ENCODE measurements at places on chromosomes 4 and X. TPM values are rescaled to one million over a fixed set of nuclear protein-coding genes. Genes with fewer than 3 reads are reported as not detected.

The FAM53A gene
- 4.3 TPM for total RNA-seq

The TEX13B gene
- total RNA-seq, result not detected

The F11 gene
- total RNA-seq, result not detected

The MAGEB17 gene
- not detected for total RNA-seq

The HDAC6 gene
- total RNA-seq, result 33.5 TPM

The C4orf36 gene
- total RNA-seq, result 5.7 TPM

The XKRX gene
- total RNA-seq, result 0.48 TPM

The SHROOM2 gene
- 12.0 TPM for total RNA-seq

The RNF212 gene
- total RNA-seq, result 0.33 TPM

The SPP1 gene
- 1.3 TPM for total RNA-seq

The SYP gene
- not detected for total RNA-seq

The ODAM gene
- total RNA-seq, result not detected

The CXCL11 gene
- total RNA-seq, result not detected

The SOWAHD gene
- total RNA-seq, result 0.33 TPM

The CT83 gene
- total RNA-seq, result not detected

The F9 gene
- not detected for total RNA-seq

The IL13RA1 gene
- 39.1 TPM for total RNA-seq

The SAGE1 gene
- not detected for total RNA-seq

The UGT2B15 gene
- total RNA-seq, result not detected

The ARSJ gene
- total RNA-seq, result 35.8 TPM
